Stimulated activated CD4-positive, alpha-beta T cell treated with anti-CD3 and anti-CD28 coated beads, Interleukin-1b, Interleukin-23, amount 100 ng/mL, for 1 hour (primary cell): ENCODE measurements at places on chromosomes 7 and 10.

- DNase-seq, result no peak
Measured at GRCh38 chr7:76095908-76096307, 48.0 kb downstream of the MDH2 start.

GRCh38 chr7:130974794-130975193, 240.8 kb upstream of the KLF14 start:
- no peak for DNase-seq

DNA sequence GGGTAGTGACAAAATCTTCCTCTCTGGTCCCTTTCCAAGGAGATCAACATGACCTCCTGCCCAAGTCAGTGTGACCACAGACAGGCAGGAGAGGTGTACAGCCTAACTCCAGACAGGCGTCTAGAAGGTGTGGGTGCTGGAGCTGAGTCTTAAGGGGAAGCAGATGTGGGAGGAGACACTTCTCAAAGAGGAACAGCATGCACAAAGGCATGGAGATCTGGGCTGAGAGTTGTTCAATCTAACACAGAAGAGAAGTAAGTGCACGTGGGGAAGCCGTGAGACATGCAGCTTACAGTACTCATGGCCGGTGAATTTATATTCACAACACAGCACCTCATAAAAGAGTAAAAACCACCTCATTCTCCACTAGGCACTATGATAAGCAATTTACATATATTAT, 23.8 kb upstream of the GSDME start:
- no peak for DNase-seq

DNA sequence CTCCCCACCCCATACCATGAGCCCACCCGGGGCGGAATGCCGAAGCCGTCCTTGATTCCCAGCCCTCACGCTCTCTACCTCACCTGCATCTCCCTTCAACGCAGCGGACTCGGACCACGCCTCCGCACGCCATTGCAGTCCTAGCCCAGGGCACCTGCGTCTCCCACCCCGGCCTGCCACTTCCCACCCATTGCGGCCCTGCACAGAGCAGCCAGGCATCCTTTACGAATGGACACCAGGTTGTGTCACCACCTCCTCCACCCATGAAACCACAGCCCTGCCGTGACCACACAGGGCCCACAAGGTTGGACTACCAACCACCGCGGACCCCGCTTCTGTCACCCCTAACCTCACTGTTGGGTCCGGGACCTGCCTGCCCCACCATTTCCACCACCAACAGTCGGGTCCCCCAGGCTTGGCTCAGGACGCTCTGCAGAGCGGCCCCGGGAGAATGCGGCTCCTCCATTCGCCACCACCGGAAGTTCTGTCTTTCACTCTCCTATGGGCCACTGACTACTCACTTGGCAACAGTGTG, 232.5 kb downstream of the MAD1L1 start:
- no peak for DNase-seq

GRCh38 chr10:63666836-63667383, 145.7 kb downstream of the REEP3 start:
- no peak for DNase-seq

GRCh38 chr7:121041516-121042148, 53.1 kb downstream of the CPED1 start:
- no peak for DNase-seq

GRCh38 chr10:30068492-30069223, 9.3 kb upstream of the JCAD start:
- no peak for DNase-seq

- DNase-seq, result no peak
Measured at GRCh38 chr7:40463446-40463845, 328.6 kb downstream of the SUGCT start.

DNA sequence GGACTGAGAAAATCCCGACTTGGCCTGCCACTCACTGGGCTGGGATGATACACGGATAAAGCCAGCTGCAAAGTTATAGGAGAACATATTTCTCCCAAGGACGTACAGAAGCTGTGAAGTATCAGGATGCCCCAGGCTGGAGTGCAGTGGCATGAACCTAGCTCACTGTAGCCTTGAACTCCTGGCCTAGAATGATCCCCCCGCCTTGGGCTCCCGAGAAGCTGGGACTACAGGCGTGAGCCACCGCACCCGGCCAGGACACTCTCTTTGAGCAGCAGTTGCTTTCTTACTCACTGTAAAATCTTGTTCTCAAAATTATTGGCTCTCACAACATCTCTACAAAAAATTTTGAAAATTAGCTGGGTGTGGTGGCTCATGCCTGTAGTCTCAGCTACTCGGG, 50.4 kb downstream of the CLEC2L start:
- DNase-seq, result no peak

- no peak for DNase-seq
Measured at GRCh38 chr10:18753312-18753895, 94.2 kb downstream of the ARL5B start.
